ENCODE measurements at places on chromosomes 12 and 14.

DNA sequence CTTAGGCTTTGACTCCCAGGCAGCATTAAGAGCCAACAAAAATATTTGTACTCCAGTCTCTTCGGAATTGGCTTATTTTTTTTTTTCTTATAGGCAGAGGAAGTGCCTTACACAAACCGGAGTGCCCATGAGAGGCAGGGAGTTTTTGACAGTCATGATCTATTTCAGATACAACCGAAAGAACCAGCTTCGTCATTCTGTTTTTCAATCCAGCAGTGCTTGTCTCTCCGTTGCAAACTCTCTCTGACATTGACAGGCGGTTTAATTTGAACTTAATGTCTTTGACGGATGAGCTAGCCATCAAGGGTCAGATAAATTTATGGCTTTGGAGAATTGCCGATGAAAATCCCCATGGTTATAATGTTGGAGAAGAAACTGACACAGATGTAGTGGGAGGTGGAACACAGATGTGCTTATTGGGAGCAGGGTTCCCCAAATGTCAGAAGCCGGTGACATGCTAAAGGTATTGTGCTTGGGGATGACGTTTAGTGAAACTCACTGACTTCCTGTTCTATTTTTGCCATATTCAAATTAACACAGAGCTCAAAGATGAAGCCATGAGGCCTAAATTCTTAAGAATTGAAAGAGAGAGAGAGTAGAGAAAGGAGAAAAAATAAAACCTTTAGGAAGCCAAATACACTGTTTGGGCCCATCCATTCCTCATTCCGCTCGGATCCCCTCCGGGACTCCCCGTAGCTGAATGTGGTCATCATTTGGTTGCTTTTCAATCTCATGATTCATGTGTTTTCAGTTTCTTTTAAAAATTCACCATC, 59.7 kb downstream of the PLXNC1 start:
- DNase-seq: no peak

GRCh38 chr12:47458279-47458678, 247.6 kb downstream of the RPAP3 start:
- DNase-seq: peak; percentile 24

GRCh38 chr14:65260786-65261185, 151.7 kb upstream of the FUT8 start:
- no peak for DNase-seq

- peak; percentile 39 for DNase-seq
These were observed 267.3 kb upstream of the SRRM4 start for GRCh38 chr12:118714051-118714460.

Data from COLO829 (cell line).